CD8-positive, alpha-beta memory T cell (primary cell): ENCODE measurements at places on chromosomes 6 and 20.

GRCh38 chr6:165960695-165961094 is 207.0 kb downstream of the TBXT start:
- DNase-seq, result no peak

GRCh38 chr20:23475395-23475794 is 15.5 kb upstream of the CST8 start:
- no peak for DNase-seq

DNA sequence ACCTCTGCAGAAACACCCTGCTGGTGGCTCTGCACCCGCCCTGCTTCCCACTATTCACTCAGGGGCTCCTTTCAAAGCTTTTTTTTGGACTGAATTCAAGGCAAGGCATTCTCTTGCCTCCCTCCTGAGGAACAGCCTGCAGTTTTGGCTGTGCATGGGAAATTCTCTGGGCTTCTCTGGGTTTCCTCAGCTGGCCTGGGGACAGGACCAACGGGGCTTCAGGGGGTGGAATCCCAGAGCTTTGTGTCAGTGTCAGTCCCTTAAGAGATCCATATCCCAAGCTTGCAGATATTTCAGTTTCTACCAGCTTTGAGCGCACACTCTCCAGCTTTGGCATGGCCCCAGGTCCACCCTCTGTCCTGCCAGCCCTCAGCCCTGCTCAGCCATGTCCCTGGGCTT is 2.0 kb downstream of the SCRT2 start:
- no peak for DNase-seq

- DNase-seq, result no peak
Observed at GRCh38 chr6:2110504-2110903, 134.9 kb downstream of the GMDS start.

DNA sequence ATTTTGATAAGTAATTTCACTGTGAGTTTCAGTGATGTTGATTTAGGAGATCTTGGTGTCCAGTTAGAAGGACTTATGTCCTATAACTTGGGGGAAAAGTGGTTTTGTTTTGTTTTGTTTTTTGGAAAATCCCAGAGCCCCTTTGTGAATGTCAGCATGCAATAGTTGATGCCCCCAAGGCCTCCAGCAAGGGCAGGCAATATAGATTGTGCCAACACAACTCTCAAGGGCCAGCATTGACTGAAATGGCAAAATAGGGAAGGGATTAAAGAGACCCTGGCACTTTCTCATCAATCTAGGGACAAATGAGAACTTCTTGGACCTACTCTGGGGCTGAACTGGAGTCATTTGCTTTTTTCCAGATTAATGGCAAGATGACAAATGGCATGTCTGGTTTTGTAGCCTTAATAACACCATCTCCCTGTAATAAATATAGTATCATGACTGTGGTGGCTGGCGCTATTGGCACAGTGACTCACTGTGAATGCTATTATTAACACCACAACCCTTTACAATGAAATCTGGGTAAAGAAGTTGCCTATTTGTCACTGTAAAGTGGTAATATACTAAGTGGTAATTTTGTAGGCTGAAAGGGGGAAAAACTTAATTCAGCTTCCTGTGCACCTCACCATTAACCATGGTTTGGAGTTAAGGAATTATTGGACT is 51.8 kb downstream of the ABRACL start:
- no peak for DNase-seq

DNA sequence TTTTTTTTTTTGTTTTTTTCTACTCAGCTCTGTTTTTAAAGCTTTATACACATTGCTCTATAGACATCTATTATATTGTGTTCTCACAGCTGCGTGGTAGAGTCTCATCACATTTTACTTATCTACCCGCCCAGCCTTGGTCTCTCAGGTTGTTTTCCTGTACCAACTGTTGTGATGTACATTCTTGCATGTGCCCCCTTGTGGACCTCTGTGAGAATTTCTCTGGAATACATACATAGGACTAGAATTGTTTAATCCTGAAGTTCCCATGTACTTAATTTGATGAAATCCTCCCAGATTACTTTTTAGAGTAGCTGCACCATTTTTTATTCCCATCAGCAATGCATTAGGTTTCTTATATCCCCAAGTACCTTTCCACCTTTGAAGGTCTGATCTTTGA is 40.4 kb upstream of the TINAG start:
- DNase-seq, result no peak

- DNase-seq, result no peak
Observed at GRCh38 chr6:109242925-109243324, 139.3 kb downstream of the CD164 start.

- no peak for DNase-seq
Observed at GRCh38 chr6:75147512-75147911, 58.3 kb downstream of the COL12A1 start.

- peak; percentile 38 for DNase-seq
Observed at GRCh38 chr6:136791296-136792094, 782 bp downstream of the MAP3K5 start.

GRCh38 chr20:11234181-11234580 is 560.4 kb upstream of the JAG1 start:
- DNase-seq, result no peak

DNA sequence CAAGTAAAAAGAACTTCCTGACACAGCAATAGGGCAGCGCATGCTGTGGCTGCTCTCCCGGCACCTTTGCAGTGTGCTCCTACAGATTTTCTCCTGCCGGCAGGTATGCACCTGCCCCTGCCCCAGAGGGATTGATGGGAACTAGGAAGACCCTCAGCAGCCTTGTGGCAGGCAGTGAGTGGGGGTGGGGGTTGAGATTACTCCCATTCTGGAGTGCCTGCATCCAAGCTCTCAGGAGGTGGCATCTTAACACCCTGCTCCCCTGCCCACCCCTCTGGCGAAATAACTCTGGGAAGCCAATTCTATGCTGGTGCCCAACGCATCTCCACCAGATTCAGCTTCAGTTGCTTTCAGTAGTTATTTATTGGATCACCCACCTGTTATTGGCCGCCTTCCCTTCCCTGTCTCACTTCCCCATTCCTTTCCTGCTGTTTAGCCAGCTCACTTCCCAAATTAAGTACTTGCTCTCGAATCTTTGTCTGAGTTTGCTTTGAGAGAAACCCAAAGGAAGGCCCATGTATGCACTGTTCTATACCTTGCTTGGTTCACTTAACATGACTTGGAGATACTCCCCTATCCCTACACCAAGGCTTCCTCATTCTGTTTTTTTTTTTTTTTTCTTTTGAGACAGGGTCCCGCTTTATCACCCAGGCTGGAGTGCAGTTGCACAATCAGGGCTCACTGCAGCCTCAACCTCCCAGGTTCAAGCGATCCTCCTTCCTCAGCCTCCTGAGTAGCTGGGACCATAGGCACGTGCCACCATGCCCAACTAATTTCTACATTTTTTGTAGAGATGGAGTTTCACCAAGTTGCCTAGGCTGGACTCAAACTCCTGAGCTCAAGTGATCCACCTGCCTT is 29.3 kb upstream of the SLC23A2 start:
- DNase-seq, result no peak

DNA sequence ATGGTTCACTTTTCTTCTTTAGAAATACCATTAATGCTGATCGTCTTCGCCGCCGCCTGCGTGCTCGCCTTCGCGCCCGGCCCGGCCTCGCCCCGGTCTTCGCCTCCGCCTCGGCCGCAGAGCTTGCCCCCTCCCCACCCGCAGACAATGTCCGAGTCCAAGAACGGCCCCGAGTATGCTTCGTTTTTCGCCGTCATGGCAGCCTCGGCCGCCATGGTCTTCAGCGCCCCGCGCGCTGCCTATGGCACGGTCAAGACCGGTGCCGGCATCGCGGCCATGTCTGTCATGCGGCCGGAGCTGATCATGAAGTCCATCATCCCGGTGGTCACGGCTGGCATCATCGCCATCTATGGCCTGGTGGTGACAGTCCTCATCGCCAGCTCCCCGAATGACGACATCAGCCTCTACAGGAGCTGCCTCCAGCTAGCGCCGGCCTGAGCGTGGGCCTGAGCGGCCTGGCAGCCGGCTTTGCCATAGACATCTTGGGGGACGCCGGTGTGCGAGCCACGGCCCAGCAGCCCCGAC is 4.8 kb upstream of the PRPH2 start:
- DNase-seq, result no peak

DNA sequence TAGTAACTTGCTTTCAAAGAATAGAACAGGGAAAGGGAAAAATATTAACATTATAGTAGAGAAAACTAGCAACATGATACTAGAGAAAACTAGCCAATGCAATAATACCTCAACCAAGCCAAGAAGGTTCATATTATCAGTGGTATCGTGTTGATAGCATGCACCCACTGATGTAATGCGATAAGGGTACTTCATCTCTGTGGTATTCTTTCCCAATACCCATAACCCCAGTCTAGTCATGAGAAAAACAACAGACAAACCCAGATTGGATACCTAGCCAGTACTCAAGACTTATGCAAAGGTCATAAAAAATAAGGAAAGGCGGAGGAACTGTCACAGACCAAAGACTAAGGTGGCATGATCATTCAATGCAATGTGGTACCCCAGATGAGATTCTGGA is 21.0 kb downstream of the BLOC1S5 start:
- DNase-seq, result no peak

DNA sequence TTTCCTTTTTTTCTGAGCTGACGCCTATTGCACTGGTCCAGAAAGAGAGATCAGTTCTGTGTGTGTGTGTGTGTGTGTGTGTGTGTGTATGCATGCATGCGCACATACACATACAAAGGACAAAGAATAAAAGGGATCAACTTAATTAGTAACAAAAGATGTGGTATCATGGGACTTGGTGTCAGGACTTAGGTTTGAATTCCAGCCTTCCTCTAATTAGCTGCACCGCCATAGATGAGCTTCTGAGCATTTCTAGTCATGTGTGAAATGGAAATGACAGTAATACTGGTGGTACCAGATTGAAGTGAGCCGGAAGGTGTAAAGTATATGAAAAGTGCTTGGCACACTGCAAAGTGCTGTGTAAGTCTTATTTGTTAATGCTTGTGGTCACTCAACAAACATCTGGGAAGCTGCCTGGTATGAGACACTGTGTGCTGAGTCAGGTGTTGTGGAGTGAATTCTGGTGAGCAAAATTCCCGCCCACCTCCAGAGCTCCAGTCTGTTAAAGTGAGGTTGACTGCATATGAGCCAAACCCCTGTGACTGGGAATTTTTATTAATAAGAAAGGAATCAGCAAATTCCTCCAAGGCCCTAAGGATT is 12.4 kb downstream of the DAAM2 start:
- no peak for DNase-seq

DNA sequence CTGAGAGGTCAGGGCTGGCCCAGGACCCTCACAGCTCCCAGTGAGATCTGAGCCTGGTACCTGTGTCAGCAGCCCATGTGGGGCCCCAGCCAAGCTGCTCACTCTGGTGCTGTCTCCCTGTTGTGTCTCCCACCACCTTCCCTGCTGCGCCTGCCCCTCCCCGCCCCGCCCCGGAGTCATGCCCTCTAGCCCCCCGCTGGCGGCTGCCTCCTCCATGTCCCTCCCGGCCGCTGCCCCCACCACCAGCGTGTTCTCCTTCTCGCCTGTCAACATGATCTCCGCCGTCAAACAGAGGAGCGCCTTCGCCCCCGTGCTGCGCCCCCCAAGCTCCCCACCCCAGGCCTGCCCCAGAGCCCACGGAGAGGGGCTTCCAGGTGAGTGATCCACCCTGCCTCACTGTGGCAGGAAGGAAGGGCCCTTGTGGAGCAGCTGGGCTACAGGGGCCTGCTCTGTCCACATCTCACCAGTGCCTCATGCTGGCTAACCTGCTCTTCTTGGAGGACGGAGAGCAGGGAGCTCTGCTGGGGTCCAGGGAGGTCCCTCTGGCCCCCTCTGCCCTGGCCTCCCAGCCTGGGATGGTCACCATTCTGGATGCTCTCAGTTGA is 44.9 kb downstream of the CPXM1 start:
- no peak for DNase-seq

GRCh38 chr20:43843096-43843964 is 71.3 kb upstream of the TOX2 start:
- no peak for DNase-seq

GRCh38 chr6:55997223-55997874 is 122.0 kb upstream of the BMP5 start:
- no peak for DNase-seq

GRCh38 chr6:134821928-134822864 is 127.7 kb downstream of the ALDH8A1 start:
- DNase-seq, result no peak

DNA sequence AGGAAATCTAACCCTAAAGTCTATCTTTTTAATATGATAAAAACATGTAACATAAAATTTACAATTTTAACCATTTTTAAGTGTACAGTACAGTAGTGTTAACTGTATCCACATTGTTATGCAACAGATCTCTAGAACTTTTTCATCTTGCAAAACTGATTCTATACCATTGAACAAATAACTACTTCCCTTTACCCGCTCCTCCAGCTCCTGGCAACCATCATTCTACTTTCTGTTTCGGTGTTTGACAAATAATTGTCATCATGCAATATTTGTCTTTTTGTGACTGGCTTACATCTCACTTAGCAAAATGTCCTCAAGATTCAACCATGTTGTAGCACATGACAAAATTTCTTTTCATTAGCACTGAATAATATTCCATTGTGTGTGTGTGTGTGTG is 203.2 kb downstream of the SIM1 start:
- no peak for DNase-seq

DNA sequence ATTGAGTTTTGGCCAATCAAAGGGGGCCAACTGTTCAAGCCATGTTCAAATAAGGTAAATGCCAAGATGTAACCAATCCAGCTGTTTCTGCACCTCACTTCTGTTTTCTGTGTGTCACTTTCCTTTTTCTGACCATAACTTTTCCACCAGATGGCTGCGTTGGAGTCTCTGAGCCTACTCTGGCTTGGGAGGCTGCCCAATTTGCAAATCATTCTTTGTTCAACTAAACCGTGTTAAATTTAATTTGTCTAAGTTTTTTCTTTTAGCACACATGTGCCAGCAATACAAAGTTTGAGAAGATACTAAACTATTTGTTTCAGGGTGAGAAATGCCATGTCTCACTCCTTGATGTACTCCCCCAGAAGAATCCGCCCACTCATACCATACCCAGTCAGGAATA is 52.1 kb downstream of the IYD start:
- no peak for DNase-seq

DNA sequence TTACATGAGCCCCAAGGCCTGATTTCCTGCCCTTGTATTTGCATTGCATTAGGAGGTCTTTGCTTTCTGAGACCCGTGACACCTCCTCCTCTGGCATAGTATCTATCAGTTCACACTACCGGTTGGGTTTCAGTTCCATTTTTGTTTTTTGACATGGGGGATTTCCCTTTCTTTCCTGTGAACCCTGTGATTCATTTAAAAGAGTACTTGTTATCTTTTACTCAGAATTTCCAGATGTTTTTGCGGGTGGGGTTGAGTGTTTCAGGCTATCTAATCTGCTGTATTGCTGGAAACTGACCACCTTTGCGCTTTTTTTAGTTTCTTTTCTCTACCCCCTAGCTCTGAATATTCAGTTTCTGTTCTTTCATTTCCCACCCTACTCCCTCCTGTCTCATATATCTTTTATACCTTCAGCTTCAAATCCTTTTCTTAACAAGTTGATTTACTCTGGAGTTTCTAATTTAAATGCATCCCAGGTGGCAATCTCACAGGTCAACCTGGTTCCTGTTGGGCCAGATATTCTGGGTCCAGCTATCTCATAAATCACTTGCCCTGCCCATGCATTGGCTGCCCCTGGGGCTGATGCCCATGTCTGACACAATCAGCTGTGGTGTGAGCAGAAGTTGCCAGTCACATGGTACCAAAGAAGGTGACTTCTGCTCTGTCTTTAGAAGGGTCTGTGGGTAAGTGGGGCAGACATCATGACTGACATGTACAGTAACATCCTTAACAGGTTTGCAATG is 14.3 kb upstream of the NCOA3 start:
- peak; percentile 76 for DNase-seq
